GM12892 (cell line): ENCODE measurements at places on chromosomes 3 and 15.

GRCh38 chr15:73030122-73030679, 22.1 kb upstream of the NEO1 start:
- DNase-seq: no peak

DNA sequence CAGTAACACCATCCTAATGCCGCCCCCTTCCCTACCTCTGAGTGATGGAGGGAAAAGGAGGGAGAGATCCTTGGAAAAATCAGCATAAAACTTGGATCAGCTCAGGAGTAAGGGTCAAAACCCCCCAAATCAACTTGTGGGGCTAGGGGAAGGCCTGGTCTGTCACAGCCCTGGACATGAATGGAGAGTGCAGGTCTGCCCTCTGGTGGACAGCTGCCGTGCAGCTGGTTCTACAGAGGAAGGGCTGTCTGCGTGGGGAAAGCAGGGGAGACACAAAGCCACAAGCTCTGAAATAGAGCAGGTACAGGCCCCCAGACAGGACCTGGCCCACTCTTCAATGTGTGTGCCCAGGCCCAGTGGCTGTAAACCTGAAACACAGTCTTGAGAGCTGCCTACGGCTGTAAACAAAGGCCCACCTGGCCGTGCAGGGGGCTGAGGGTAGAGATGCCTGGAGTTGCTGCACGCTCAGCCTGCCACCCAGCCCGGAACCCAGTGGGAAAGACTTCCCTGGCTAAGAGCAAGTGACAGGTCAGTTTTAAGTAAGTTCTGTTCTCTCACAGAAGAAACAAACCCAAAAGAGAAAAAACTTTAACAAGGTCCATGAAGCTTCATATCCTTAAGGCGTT, 16.4 kb downstream of the CLK3 start:
- peak; percentile 73 for DNase-seq

- DNase-seq: no peak
These were observed 49.9 kb upstream of the ADCY5 start for GRCh38 chr3:123498761-123499160.

- no peak for DNase-seq
These were observed 770 bp downstream of the TBC1D5 start for GRCh38 chr3:17741621-17742101.

GRCh38 chr3:170024581-170024980, 13.2 kb upstream of the GPR160 start:
- DNase-seq: no peak

- no peak for DNase-seq
These were observed 61.3 kb downstream of the BDH1 start for GRCh38 chr3:197494366-197495058.

DNA sequence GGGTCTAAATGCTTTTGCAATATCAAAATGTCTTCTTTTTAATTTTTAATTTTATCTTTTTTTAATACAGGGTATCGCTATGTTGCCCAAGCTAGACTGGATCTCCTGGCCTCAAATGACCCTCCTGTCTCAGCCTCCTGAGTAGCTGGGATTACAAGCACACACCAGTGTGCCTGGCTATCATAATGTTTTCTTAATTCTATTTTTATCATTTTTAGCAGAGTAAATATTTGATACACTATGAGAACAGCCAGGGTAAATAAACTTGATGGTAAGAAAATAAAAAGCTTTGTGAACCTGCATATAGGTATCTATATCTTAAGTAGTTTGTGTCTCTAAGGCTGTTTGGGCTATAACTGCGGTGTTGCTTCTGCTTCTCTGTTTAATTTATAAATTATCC, 60.4 kb downstream of the IL12A start:
- DNase-seq: no peak

DNA sequence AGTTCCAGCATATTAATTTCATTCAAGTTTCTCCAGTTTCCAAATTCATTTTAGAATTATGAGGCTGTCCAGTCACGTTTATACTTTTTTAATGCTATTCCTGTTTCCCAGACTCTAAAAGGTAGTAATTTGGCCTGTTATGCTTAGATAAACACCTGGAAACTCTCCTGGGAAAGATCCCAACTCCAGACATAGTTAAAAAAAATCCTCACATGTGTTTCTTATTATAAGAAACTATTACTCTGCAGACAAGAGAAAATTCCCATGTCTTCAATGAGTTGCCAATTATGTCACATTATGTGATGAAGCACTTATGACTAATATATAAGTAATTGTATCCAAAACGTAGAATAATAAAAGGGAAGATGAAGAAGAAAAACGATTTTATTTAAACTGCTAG, 137.1 kb upstream of the TMC3 start:
- DNase-seq: no peak

DNA sequence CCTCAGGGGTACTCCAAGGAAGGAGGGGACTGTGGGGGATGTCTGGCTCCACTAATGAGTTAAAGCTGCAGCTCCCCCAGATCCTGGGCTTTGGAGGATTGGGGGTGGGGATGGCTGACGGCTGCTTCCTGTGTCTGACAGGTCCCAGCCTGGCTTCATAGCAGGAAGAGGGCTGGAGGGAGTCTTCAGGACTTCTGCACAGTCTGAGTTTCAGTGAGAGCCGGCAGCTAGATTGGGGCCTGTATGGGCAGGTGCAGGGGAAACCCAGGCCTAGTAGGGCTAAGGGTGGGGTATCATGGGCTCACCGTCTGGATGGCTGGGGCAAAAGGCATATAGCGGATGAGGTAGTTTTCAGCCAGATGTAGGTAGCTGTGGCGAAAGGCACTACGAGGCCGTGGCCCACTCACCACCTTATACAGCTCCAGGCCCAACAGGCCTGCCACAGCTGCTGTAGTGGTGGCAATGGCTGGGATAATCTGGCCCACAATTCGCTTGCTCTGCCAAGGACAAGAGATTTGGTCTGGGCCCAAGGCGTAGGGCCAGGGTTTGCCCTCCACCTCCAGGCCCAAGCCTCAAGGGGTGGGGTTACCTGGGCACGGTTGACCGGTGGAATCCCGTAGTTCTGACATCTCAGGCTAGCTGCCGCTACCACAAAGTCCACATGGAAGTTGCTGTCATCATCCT, 4.5 kb downstream of the INKA1 start:
- no peak for DNase-seq

GRCh38 chr3:49470714-49471420, 800 bp downstream of the DAG1 start:
- no peak for DNase-seq

DNA sequence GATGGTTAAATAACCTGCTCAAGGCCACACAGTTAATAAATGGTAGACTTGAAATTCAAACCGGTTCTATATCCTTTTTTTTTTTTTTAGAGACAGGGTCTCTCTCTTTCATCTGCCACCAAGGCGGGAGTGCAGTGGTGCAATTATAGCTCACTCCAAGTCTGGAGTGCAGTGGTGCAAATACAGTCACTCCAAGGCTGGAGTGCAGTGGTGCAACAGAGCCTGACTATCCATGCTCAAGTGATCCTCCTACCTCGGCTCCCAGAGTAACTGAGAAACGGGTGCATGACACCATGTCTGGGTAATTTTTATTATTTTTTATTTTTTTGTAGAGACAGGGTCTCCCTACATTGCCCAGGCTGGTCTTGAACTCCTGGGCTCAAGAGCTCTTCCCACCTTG, 23.4 kb downstream of the DPP8 start:
- DNase-seq: no peak

DNA sequence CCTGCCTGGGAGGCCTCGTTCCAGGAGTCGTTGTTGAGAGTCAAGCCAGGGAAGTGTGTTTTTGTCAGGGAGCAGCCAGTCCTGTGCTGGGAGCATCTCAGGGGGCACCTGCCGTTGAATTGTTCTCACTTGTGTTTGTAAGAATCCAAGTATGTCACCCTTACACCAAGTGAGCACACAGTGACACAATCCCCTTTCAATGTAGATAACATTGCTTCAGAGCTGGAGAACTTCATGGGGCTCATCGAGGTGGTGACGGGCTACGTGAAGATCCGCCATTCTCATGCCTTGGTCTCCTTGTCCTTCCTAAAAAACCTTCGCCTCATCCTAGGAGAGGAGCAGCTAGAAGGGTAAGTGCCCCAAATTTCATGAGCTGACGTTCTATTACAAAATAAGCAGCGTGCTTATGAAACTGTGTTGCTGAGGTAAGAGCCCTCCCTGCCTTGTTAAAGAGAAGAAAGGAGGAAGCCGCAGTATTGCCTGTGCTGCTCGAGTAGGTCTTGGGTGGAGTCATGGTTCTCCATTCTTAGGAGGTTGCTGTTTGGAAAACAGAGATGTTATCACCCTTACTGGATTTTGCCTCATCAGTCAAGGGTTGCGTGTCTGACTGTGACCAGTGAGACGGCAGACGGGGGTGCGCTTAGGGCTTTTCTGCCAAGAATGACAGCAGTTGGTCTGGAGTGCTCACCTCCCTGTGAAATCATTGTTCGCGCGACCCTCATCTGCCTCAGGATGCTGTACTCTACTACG, 108.1 kb downstream of the PGPEP1L start:
- DNase-seq: no peak

DNA sequence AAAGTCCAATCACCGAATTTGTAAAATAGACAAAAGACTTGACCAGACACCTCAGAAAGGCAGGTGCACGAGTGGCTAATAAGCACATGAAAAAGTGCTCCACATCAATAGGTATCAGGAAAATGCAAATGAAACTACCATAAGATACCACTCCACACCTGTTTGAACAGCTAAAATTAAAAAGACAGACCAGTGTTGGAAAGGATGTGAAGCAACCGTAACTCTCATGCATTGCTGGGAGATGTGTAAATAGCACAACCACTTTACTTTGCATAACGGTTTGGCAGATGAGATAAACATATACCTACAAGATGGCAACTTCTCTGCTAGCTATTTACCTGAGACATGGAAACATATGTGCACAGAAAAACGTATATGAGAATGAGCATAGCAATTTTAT, 56.9 kb downstream of the CADPS start:
- DNase-seq: no peak

GRCh38 chr3:187021748-187022402, 91.5 kb downstream of the ST6GAL1 start:
- no peak for DNase-seq

- no peak for DNase-seq
These were observed 122.8 kb upstream of the PRR20G start for GRCh38 chr3:127410678-127411077.

DNA sequence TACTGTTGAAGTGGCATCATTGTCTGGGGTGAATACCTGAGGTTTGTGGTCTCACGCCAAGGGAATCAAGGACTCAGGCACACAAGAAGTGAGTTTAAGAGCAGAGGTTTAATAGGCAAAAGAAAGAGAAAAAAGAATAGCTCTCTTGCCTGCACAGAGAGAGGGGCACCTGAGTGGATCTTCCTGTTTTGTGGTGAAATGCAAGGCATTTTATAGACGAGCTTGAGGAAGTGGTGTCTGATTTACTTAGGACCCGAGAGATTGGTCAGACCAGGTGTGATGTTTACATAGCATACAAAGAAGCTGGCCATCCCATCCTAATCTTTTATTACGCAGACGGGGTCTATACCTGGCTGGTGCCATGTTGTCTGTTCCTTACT, 13.2 kb downstream of the CCR5 start:
- no peak for DNase-seq

DNA sequence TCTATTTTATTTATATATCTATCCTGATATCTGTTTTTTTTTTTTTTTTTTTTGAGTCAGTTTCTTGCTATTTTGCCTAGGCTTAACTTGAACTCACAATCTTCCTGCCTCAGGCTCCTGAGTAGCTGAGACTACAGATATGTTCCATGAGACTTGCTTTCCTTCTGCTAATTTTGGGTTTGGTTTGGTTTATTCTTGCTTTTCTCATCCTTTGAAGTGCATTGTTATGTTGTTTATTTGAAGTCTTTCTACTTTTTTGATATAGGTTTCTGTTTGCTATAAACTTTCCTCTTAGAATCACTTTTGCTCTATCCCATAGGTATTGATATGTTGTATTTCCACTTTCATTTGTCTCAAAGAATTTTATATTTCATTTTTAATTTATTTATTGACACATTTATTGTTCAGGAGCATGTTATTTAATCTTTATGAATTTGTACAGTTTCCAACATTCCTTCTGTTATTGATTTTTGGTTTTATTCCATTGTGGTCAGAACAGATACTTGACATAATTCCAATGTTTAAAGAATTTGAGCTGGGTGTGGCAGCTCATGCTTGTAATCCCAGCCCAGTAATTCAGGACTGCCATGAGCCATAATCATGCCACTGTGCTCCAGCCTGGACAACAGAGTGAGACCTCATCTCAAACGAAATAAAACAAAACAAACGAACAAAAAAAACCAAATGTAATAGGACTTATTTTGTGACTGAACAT, 62.3 kb upstream of the PLSCR4 start:
- no peak for DNase-seq

- no peak for DNase-seq
These were observed 61.9 kb downstream of the BTLA start for GRCh38 chr3:112437146-112438022.

- DNase-seq: no peak
These were observed 114.2 kb upstream of the THRB start for GRCh38 chr3:24608701-24609390.

- no peak for DNase-seq
These were observed 2.1 kb downstream of the ACVR2B start for GRCh38 chr3:38455639-38456430.

- DNase-seq: peak; percentile 14
These were observed 192.6 kb downstream of the PDZRN3 start for GRCh38 chr3:73432023-73432705.

- no peak for DNase-seq
These were observed 105.6 kb downstream of the FBLN2 start for GRCh38 chr3:13654330-13655060.

GRCh38 chr15:98150084-98150483, 189.6 kb downstream of the ARRDC4 start:
- no peak for DNase-seq

GRCh38 chr3:119937229-119937628, 155.3 kb downstream of the NR1I2 start:
- peak; percentile 30 for DNase-seq

DNA sequence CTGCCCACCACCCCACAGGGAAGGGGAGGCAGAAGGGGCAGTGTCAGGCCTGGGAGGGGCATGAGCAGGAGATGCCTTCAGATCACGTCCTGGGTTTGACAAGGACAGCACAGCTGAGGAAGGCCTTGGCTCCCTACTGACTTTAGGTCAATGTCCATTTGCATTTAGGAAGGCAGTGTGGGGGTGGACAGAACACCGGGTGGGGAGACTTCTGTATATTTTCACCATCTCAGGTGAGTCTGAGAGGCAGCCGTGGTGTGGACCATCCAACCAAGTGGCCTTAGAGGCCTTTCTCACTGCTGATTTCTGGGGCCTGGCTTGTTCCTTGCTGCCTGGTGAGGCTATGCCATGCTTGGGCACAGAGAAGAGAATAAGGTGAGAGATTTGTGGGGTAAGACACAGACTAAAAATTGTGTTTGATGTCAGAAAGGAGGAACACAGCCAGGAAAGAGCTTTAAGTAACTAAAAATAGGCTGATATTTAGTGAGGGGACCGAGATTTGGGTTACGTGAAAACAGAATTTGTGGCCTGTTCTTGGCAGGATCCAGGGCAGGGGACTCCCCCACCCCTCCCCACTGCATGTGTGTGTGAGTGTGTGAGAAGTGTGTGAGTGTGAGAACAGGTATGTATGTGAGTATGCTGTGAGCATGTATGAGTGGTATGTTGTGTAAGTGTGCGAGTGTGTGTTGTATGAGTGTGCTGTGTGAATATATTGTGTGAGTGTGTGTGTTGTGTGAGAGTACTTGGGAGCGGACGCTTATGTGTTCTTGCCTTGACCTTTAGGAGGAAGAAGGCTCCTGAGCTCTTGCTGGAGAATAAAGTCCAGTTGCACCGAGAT, 11.8 kb upstream of the PLA2G4E start:
- DNase-seq: no peak
